ENCODE measurements at places on chromosomes 1 and 21.

DNA sequence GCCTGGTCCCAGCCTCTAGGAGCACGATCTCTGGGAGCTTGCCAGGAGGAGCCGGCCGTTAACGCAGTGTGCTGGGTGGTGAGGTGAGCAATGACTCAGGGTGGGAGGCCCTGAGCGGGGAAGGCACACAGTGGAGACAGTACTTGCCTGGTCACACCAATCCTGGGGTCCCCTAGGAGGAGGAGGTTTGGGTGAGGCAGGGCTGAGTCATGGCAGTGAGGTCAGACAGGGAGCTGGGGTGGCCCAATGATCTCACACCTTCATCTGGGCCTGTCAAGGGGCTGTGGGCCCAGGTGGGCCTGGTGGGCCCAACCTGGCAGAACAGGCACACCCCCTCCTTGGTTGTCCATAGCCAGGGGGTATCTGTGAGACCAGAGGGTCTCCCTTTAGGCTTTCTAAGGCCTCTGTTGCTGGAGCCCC, 8.6 kb upstream of the EDN2 start:
- no peak for DNase-seq

- DNase-seq, result no peak
Observed at GRCh38 chr1:52057255-52057654, 1.2 kb downstream of the BTF3L4 start.

DNA sequence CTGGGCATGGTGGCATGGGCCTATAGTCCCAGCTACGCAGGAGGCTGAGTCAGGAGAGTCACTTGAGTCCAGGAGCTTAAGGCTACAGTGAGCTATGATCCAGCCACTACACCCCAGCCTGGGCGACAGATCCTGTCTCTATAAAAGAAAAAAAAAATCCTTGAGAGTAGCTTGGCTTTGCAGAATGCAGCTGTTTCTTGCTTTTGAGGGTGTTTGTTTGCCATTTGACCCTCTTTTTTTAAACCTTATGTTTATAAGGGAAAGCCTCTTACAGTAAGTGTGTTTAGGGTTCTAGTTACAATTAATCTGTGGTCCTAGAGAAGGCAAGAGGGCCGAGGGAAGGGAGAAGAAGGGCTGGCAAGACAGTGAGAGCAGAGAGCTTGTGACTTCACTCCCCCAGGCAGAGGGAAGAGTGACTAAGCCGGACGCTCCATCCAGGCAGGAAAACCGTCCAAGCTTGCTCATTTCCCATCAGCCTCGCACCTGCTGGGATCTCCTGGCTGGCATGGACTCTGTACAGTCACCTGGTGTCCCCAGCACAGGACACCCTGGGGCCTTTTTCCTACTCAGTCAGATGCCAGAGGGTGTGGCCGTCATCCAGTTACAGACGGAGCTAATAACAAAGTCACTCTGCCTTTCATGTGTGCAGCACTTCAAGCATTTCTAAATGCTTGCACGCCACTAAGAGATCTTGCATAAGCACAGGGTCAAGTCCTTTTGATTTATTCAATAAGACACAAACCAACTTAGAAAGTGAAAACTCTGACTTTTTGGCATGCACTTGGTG, 55.5 kb upstream of the PSEN2 start:
- no peak for DNase-seq

- no peak for DNase-seq
Observed at GRCh38 chr21:20999659-21000058, 1.4 kb downstream of the NCAM2 start.

GRCh38 chr21:42062236-42063022, 8.7 kb upstream of the UMODL1 start:
- no peak for DNase-seq

GRCh38 chr21:29024474-29025327, at the start of gene USP16:
Gene USP16, plus strand, starts transcription at chr21:29024668. Its CDS starts 3,246 bp downstream, at chr21:29027914.
- peak; percentile 65 for DNase-seq

- no peak for DNase-seq
Observed at GRCh38 chr1:43492826-43493225, 37.9 kb upstream of the PTPRF start.

- no peak for DNase-seq
Observed at GRCh38 chr1:172801771-172802322, 142.9 kb downstream of the FASLG start.

DNA sequence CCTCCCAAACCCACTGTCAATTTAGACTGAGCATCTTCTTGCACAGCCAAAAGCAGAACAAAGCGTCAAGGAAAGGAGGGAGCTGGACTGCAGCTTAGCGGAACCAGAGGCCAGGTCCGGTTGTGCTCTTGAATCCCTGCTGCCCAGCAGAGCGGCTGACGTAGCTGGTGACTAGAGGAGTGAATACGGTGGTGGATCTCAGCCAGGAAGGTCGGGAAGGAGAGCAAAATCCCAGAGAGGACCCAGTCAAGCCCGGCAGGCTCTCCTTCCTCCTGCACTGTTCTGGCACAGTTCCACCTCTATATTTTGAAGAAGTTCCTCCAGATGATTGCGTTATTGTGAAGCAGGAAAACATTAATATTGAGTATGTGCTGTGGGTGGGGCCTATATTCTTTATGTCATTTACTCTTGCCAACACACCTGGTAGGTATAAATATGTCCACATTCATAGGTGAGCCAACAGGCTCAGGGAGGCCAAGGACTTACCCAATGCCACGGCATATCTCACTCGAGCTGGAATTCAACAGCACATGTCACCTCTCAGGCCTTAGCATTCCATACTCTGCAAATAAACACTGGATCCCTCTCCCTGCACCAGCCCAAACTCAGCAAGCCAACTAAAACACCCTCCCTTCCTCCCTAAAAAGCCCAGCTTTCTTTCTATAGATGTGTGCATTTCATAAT, 23.6 kb upstream of the ABCB10 start:
- no peak for DNase-seq

GRCh38 chr21:39182016-39182415, 1.2 kb downstream of the PSMG1 start:
- DNase-seq, result no peak

GRCh38 chr1:33343539-33343938, 22.6 kb upstream of the A3GALT2 start:
- DNase-seq, result no peak

GRCh38 chr1:197438010-197438790, 170.1 kb downstream of the CRB1 start:
- no peak for DNase-seq

- no peak for DNase-seq
Observed at GRCh38 chr1:40997096-40997495, 17.6 kb downstream of the CTPS1 start.

GRCh38 chr1:188170411-188170810, 1341.7 kb downstream of the PLA2G4A start:
- no peak for DNase-seq

DNA sequence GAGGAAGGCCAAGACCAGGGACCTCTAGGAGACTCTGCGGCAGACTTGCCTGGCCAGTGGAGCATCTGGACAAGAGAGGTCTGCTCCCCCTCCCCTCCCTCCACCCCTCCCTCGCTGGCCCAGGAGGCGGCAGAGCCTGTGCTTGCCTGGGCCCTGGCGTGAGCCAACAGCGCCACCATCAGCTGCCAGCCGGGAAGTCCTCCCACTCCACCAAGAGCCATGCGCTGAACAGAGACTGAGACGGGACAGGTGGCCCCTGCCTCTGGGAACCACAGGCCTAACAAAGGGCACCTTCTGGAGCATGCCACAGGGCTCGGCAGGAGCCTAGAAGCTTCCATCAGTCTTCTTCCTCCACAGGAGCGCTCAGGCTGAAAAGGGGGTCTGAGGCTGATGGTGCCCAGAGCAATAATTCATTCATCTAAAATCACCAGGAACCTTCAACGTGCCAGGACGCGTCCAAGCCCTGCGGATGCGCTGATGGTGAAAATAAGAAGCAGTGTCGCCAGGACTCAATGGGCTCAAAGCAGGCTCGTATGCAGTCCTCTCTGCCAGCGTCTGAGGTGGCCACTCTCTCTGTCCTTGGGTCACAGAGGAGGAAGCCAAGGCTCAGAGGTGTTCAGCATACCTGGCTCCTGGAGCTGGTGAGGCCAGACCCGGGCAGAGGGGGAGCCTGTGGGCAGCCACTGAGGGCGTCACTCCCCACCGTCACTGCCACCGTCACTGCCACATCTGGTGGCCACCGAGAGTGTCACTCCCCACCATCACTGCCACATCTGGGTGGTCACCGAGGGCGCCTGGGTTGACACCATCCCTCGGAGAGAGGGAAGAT, 161.2 kb downstream of the NPHP4 start:
- no peak for DNase-seq

GRCh38 chr1:199741586-199741985, 285.9 kb upstream of the NR5A2 start:
- no peak for DNase-seq

GRCh38 chr1:151164732-151165280, 896 bp downstream of the LYSMD1 start:
- no peak for DNase-seq

DNA sequence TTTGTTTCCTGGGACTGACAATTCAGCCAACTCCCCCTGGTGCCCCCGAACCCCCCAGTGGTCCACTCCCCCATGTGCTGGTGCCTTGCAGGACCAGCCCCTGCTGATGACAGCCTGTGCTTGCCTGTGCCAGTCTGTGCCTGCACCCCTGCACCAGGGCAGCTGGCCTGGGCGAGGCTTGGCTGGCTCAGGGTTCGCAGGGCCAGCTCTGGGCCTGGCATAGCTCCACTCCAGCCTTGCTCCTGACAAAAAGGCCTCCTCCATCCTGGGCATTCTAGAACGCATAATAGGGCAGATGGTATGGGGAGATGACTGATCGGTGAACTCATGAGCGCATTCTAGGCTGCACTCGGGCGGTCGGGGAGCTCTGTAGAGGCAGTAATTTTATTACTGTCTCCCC, 5.4 kb downstream of the CNTN2 start:
- DNase-seq, result no peak

DNA sequence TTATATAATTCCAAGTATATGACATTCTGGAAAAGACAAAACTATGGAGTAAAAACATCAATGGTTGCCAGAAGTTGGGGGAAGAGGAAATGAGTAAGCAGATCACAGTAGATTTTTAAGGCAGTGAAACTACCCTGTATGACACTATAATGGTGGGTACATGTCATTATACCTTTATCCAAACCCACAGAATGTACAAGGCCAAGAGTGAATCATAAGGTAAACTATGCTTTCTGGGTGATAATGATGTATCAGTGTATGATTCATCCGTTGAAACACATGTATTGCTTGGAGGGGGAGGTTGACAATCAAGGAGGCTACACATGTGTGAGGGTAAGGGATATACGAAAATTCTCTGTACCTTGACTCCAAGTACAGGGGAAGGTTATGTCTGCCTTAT, 862.7 kb downstream of the PLA2G4A start:
- no peak for DNase-seq

DNA sequence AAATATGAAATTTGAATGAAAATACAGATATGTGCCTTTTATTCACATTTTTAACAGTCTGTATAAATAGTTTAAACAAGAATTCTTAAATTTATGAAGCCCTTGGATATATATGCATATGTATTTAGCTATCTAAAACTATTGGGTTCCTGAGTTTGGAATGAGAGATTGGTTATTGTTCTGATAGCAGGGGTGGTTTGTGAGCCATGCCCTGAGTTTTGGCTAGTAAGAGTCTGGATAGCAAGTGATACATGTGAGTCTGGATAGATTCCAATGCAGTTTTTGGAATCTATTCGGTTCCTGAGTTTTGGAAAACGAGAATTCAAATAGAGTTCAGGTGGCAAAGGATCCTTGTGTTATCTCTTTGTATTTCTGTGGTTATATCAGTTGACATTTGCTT, 2.8 kb downstream of the MAN1A2 start:
- no peak for DNase-seq

DNA sequence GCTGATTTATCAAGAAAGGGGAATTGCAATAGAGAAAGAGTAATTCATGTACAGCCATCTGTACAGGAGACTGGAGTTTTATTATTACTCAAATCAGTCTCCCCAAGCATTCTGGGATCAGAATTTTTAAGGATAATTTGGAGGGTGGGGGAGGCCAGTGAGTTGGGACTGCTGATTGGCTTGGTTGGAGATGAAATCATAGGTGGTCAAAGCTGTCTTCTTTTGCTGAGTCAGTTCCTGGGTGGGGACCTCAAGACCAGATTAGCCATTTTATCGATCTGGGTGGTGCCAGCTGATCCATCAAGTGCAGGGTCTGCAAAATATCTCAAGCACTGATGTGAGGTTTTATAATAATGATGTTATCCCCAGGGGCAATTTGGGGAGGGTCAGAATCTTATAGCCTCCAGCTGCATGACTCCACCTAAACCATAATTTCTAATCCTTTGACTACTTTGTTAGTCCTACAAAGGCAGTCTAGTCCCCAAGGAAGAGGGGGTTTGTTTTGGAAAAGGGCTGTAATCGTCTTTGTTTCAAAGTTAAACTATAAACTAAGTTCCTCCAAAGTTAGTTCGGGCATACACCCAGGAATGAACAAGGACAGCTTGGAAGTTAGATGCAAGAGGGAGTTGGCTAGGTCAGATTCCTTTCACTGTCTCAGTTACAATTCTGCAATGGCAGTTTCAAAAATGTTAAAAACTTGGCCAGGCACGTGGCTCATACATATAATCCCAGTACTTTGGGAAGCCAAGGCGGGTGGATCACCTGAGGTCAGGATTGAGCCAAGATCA, 16.9 kb upstream of the RAB3B start:
- no peak for DNase-seq

- no peak for DNase-seq
Observed at GRCh38 chr1:243459059-243459458, 203.2 kb downstream of the SDCCAG8 start.

GRCh38 chr1:183114441-183114840, 71.6 kb upstream of the LAMC2 start:
- no peak for DNase-seq

GRCh38 chr1:157785248-157785647, 8.3 kb upstream of the FCRL2 start:
- DNase-seq, result no peak

DNA sequence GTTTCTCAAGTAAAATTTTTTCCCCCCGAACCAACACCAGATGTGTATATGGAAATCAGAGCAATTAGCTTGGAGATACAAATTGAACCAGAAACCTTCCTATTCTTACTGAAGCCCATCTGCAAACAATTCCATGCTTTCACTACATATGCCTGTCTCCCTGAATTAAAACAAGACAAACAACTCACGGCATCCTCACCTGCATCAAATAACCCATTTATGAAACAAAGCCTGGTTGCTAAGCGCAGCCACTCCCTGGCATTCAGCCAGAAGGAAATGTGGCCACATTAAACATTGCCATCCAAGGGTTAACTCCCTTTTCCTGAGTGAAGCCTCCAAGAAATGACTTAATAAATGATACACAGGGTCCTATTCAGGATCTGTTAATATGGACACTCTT, 55.3 kb downstream of the APP start:
- DNase-seq, result no peak

- no peak for DNase-seq
Observed at GRCh38 chr1:74811436-74812179, 78.7 kb downstream of the TYW3 start.

Measured in cortex of kidney (tissue), 1 donor.